ENCODE measurements at places on chromosomes 7 and 10.

DNA sequence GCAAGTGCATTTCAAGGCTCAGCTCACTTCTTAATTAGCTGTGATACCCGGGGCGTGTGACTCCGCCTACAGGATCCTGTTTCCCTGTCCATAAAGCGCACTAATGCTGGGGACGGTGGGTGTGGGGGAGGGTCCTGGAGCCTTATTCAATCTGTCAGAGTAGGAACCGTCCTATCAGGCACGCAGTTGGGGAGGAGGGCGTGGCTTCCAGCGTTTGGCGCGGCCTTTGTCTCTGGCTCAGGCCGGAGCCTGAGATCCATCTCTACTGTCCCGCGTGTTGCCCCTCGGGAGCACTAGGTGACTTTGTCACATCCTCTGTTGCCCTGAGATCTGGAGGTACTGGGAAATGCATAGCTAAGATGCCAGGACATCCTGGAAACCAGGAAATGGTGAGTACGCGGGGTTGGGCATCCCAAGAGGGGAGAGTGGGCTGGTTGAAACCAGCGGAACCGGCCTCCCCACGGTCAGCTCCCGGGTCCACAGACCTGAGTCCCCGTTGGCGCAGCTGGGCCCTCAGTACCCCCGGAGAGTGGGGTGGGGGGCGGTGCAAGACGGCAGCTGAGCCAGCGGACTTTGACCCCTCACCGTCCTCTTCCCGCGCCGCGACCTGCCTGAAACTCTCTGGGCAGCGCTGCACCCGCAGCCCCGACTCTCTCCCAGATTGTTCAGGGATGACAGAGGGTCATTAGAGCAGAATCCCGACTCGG is 104.4 kb upstream of the ZNF92 start:
- DNase-seq: peak; percentile 12

- no peak for DNase-seq
Observed at GRCh38 chr7:94594882-94595281, 61.1 kb downstream of the SGCE start.

GRCh38 chr10:59098387-59098786 is 78.1 kb upstream of the PHYHIPL start:
- DNase-seq: peak; percentile 47

GRCh38 chr7:148711191-148712102 is 12.7 kb downstream of the CUL1 start:
- DNase-seq: no peak
